ENCODE measurements at places on chromosomes 16 and 17.

GRCh38 chr16:66553223-66553622 lies 847 bp downstream of the CKLF start:
- DNase-seq: no peak

- no peak for DNase-seq
Measured at GRCh38 chr16:75558846-75559401, 2.9 kb upstream of the TMEM231 start.

DNA sequence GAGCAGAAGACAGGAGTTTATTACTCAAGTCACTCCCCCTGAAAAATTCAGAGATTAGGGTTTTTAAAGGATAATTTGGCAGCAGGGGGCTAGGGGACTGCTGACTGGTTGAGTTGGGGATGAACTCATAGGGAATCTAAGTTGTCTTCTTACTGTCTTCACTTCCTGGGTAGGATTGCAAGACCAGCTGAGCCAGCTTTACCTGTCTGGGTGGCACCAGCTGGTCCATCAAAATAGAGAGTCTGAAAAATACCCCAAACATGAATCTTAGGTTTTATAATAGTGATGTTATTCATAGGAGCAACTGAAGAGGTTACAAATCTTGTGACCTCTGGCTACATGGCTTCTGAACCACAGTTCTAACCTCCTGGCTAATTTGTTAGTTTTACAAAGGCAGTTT lies 157.9 kb downstream of the PPM1E start:
- no peak for DNase-seq

DNA sequence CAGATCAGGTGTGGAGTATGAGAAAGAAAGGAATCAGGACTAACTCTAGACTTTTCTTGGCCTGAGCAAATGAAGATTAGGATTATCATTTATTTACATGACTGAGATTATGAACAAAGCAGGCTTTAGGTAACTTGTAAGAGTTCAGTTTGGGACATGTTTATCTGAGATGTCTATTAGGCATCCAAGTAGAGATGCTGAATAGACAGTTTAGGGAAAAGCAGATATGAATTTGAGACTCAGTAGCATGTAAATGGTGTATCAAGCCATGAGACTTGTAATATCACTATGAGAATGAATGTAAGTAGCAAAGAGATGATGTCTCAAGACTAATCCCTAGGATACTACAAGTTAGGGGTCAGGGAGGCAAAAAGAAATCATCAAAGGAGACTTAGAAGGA lies 8.6 kb upstream of the HS3ST2 start:
- no peak for DNase-seq
